ENCODE measurements at places on chromosomes 13 and 19. TPM values are rescaled to one million over a fixed set of nuclear protein-coding genes. Genes with fewer than 3 reads are reported as not detected.

DNA sequence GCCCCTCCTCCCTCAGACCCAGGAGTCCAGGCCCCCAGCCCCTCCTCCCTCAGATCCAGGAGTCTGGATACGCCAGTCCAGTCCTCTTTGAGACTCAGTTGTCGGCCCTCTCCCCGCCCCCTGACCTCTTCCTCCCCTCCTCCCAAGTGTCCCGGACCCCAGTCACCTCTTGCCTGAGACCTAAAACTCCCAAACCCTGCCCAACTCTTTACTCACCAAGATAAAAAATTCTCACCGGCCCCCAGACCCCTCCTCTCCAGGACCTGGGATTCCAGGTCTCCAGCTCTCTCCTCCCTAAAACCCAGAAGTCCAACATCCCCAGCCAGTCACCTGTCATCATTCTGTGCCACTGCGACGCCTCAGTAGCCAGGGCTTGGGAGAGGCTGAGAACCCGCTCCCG lies 1.4 kb upstream of the HSD17B14 start:
- H3K27ac ChIP-seq, result no peak overlapping the region
- no peak for DNase-seq
- peaks cover 13% of the 10 kb centered on the region for H3K4me1 ChIP-seq
- peaks cover 5% of the 10 kb centered on the region for H3K36me3 ChIP-seq
- no peak overlapping the region for H3K4me3 ChIP-seq

PSG1 gene
- 0.51 TPM for total RNA-seq

ERCC5 gene
- total RNA-seq, result 66.0 TPM

GRCh38 chr13:96444676-96445075 lies 354.8 kb downstream of the HS6ST3 start:
- no peak overlapping the region for H3K27ac ChIP-seq
- no peak overlapping the region for H3K4me3 ChIP-seq
- DNase-seq, result no peak
- H3K36me3 ChIP-seq, result no peaks in the 10 kb centered on the region
- no peaks in the 10 kb centered on the region for H3K4me1 ChIP-seq

DNA sequence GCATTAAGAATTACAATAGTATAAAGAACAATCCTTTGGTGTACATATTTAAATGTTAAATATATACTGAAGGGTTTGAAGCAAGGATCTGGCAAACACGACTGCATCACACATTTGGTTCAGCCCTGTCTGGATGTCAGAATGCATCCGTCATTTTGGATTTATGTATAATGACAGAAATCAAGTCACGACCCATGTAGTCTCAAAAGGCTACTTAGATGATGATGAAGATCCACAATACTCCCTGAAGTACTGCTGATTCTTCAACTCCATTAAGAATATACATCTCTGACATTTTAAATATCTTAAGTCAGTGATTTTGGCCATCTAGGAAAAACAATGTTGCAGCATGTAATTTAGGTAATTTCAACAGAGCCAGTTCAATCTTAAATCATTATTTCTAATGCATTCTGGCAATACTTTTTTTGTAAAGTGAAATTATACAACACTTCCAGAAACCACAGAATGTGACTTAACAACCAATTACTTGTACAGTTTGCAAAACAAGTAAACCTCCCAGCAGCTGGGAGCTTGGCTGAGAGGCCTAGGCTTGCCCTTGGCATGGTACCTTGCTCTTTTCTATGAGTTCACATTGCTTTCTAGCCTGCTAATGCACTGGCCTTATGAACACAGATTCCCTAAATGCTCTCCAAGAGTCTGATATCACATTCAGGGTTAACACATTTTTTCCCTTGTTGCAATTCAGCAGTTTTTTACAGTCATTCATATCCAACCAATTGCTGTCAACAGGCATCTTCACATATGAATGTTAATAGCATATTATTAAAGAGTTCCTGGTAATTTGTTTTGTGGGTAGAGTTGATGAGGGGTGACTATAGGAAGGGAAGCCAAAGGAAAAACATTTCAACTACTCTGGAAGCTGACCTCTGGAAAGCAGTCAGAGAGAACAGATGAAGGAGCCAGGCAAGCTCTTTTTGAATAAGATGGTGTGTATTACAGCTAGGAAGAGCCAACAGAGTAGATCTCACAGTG lies 175.2 kb downstream of the ENOX1 start:
- peak; percentile 24 for DNase-seq
- no peaks in the 10 kb centered on the region for H3K27me3 ChIP-seq
- no peak overlapping the region for H3K4me3 ChIP-seq
- no peaks in the 10 kb centered on the region for H3K4me1 ChIP-seq
- no peaks in the 10 kb centered on the region for H3K36me3 ChIP-seq

- H3K4me3 ChIP-seq, result no peak overlapping the region
- H3K4me1 ChIP-seq, result peaks cover 26% of the 10 kb centered on the region
- peaks cover 19% of the 10 kb centered on the region for H3K36me3 ChIP-seq
- no peaks in the 10 kb centered on the region for H3K27me3 ChIP-seq
- no peak overlapping the region for H3K27ac ChIP-seq
- no peak for DNase-seq
Measured at GRCh38 chr19:32350471-32350865, 5.1 kb downstream of the ZNF507 start.

CKM gene
- total RNA-seq, result not detected

DNA sequence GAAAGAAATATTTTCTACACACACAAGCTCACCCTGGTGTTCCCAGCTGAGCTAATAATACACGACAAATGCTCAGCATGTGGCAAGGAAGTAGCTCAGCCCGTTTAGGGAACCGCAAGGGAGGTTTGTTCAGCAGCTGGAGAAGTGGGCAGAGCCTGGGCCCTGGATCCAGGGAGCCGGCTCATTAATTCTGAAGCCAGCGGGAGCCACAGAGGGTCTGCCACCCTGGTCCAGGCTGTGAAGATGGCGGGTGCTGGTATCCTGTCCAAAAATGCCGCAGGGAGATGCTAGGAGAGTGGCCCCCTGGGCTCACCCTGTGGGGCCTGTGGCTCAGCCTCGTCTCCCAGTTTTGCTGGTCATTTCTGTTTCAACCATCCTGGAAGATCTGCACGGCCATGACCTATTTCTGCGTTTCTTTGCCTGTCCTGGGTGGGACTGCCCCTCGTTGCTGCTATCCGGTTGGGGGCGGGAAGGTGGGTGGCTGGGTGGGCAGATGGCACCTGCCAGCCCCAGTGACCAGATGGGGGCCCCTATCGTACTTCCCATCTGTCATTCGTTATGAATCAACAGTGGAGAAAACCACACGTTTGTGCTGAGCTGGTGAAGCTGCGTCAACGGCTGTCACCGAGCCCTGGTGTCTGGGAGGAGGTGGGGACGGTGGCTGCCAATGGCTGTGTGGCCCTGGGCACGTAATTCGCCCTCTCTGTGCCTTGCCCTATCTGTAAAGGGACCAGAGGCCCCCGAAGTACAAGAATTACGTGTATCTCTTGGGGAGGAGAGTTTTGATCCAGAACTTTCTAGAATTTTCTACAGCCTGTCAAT lies 2.7 kb upstream of the GNA15 start:
- no peak overlapping the region for H3K27ac ChIP-seq
- no peak overlapping the region for H3K4me3 ChIP-seq
- H3K36me3 ChIP-seq, result no peaks in the 10 kb centered on the region
